ENCODE measurements at places on chromosomes 4 and X.

GRCh38 chrX:20693078-20693477 lies 426.4 kb upstream of the RPS6KA3 start:
- no peak for DNase-seq

DNA sequence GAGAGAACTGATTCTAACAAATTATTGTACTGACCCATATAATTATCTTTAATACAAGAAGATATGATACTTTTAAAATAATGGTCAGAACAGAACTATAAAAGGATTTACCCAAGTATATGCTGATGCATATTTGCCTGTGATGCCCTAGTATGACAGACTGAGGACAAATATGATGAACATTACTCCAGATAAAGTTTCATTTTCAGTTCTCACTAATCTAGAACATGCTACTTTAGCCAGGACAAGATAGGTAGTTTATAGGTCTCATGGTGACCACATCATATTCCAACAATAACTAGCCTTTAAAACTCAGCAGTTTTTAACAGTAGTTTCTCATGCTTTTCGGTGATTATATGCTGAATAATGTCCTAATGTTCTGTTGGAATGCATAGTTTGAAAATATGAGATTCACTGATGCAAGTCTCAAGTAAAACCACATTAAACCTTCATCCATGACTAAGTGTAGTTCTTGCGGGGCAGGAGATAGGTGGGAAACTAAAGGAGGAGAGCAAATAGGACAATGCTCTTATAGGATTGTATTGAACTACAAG lies 295.2 kb upstream of the AGA start:
- DNase-seq, result no peak

DNA sequence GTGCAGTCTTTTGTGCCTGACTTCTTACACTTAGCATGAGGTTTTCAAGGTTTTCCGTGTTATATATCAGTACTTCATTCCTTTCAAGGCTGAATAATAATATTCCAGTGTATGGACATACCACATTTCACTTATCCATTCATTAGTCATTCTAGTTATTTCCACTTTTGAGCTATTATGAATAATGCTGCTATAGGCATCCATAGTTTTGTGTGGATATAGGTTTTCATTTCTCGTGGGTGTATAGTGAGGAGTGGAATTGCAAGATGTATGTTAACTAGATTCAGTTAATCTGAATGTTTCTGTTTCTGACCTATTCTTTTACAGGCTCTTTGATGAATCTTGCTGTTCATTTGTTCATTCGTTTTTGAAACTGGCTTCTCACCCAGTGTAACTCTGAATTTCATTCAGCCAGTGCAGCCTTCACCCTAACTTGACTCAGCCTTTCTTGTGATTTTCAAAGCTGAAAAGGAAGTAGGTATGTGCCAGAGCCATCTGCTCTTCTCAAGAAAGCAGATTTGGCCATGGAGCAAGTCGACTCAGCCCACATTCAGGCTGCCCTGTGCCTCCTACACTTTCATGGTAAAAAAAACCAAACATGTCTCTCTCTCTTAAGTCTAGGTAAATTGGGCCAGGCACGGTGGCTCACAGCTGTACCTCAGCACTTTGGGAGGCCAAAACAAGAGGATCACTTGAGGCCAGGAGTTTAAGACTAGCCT lies 56.3 kb upstream of the NOCT start:
- peak; percentile 53 for DNase-seq

DNA sequence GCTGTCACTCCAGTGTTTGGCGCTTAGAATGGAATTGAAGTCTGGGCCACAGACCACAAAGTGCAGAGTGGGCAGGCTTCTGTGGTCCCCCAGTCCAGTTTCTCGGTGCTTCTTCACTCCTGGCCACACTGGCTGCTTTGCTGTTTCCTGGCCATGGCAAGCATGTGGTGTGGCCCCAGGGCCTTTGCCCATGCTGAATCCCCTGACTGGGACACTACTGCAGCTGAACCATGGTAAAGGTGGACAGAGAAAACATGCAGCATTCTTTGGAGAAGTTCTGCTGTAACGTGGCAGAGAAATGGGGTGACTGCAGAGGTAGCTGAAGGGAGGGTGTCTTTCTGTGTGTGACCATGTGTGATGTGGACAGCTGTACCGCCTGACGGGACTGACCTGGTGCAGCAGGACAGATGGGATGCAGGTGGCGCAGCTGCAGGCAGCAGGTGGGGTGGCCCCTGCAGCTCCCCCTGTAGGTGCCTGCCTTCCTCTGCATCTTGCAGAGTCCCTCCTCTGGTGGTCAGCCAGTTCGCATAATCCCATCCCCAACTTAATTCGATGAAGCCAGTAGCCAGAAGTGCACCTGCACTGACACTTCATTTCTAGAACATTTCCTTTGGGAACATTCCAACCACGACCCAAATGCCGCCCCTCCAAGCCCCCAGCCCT lies 13.2 kb upstream of the S100P start:
- no peak for DNase-seq

GRCh38 chr4:10120943-10121567 lies 4.5 kb upstream of the WDR1 start:
- no peak for DNase-seq

GRCh38 chr4:185665655-185666054 lies 130.3 kb upstream of the PDLIM3 start:
- no peak for DNase-seq

DNA sequence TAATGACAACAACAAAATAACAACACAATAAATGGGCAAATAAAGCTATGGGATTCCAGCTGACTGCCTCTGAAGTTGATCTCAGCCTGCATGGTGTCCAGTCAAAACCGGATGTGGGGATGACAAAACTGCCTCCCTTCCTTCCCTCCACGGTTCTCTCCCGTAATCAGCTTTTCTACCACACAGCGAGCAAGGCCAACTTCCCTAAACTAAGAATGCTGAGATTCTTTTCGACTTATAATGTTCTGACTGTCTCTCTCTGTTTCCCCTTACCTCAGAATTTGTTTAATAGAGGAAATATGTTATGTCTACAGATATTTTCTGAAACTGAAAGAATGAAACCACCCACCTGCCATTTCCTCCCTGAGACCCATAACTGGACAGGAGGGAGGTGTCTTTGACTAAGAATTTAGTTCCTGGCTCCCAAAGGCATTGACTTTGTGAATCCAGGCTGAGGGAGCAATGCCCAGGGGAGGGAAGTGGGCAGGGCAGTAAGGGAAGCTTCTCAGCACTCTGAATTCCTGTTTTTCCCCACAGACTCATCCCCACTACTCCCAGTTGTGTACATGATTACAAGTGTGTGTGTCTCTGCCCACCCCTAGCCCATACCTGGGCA lies 1.0 kb upstream of the TLR1 start:
- peak; percentile 89 for DNase-seq

DNA sequence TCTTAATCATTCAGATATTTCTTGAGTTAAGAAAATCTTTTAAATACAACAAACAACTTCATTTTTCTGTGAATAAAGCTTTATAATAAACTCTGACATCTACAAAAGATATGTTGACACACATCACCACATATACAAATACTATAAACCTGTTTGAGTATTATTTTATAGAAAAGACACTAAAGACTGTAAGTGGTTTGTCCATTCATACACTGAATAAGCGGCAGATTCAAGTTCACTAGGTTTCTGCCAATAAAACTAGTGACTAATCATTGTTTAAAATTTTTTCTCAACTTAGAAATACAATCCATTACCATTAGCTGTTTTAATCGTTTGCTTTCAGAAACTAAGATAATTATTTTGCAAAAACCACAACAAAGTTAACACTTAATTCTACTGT lies 1900.0 kb downstream of the C4orf33 start:
- DNase-seq, result no peak

Measured in HL-60 (cell line).